ENCODE measurements at places on chromosomes 7 and 10. TPM values are rescaled to one million over a fixed set of nuclear protein-coding genes. Genes with fewer than 3 reads are reported as not detected.

GRCh38 chr7:108869070-108869469 is 299.4 kb downstream of the DNAJB9 start:
- no peak for DNase-seq

GRCh38 chr10:79274279-79275104 is 72.8 kb upstream of the PPIF start:
- no peak for DNase-seq

- no peak for DNase-seq
Observed at GRCh38 chr7:64795176-64795575, 948 bp downstream of the ZNF138 start.

DNA sequence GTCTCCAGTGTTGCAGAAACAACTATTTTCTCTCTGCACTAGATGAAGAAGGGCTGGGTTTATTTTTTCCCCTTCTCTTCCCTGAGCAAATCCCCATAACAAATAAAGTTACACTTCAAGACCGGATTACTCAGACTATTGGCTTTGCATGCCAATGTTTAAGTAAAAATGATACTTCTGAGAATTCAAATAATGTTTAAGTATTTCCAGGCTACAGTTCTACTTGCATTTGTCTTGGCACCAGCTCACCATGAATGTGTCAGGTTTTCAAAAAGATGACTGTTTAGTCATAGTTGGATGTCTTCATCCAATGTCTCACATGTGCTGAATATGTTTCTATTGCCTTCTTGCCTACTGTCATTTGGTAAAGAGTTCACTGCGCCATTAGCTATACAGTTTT is 912.6 kb downstream of the GATA3 start:
- DNase-seq = no peak

GRCh38 chr7:101465576-101466196 is 103.0 kb downstream of the COL26A1 start:
- DNase-seq = no peak

- DNase-seq = no peak
Observed at GRCh38 chr7:158803367-158803969, 25.8 kb downstream of the ESYT2 start.

DNA sequence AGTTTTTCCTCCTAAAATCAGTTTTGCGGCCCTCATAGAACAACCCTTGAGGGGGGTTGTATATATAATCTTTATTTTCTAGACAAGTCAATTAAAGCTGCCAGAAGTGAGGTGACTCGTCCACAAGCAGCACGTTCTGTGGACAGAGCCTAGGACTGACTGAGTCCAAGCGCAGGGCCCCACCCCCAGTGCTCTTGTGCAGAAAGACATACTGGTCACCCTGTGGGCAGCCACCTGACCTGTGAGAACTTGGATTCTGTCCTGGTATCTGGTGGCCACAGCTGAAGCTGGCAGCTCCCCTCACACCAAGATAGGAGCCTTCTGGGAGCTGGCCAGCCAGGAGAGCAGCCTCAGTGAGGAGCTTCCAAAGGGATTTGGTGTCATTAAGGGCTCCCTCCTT is 89.3 kb downstream of the GRK5 start:
- no peak for DNase-seq

The LIPJ gene
- not detected for total RNA-seq

The LRRC61 gene
- total RNA-seq = 24.9 TPM

DNA sequence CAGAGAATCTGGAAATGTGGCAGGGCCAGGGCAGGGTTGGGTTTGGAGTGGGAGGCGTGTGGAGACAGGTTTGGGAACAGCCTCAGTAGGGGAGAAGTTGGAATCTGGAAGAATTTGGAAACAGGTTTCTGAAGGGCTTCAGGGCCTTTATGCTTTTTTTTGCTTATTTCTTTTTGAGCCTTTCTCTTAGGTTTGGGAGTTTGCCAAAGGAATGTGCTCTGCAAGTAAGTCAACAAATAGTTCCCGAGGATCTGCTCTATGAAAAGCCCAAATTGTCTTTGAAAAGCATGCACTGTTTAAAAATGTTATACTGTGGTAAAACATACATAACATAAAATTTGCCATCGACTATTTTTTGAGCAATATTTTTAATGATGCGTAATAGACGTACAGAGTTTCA is 86.7 kb upstream of the ADRB1 start:
- no peak for DNase-seq

DNA sequence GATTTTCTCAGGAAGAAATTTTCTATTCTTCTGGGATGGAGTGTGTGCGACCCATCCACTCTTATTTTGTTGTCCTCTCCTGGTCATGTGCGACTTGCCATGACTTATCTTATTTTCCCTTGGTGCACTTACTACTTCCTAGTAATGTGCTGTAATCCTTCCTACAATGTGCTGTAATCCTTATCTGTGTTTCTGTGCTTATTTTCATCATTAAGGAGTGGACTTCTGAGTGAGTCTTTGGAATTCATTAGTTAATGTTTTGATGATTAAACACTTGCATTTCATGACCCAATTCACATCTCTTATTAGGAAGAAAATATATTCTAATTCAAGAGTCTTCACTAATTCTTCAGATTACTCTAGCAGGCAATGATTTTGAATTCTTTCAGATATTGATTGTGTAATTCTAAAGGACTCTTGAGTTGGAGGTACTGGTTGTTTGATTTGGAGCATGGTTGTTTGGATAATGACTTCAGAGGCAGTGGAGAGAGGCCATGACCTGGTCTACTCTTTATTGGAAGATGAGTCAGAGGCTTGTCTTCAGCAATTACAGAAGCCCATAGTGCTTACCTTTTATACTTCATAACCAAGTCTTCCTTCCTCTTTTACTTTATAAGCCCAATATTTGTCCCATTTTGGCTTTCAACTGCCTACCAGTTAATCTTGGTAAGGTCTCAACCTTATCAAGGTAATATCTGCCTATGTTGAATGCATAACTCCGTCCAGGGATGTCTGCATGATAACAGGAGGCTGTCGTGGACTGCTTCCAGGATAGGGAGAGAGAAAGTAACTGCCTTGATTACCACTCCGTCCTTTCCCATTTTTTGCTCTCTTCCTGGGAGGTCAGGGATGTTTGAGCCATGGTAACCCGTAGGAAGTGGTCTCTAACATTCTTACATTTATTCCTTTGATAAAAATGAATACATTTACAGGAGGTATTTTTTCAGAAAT is 278.3 kb upstream of the SP8 start:
- DNase-seq = no peak

DNA sequence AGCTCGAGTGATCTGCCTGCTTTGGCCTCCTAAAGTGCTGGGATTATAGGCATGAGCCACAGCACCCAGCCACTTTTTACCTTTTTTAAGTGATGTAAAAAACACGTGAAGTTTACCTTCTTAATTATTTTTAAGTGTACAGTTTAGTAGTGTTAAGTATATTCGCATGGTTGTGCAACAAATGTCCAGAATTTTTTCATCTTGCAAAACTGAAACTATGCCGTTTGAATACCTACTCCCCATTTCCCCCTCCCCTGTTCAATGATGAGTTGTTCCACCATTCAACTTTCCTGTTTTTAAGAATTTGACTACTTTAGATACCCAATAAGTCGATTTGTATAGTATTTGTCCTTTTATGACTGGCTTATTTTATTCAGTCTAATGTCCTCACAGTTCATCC is 10.9 kb downstream of the NRBF2 start:
- DNase-seq = no peak

The ADAMTS14 gene
- total RNA-seq = 0.21 TPM

GRCh38 chr10:122551450-122551849 is 9.1 kb upstream of the DMBT1 start:
- DNase-seq = no peak

- no peak for DNase-seq
Observed at GRCh38 chr7:67496589-67496988, 500.0 kb downstream of the TYW1 start.

- no peak for DNase-seq
Observed at GRCh38 chr7:67598469-67598868, 601.8 kb downstream of the TYW1 start.

The CPED1 gene
- total RNA-seq = not detected

- DNase-seq = peak; percentile 9
Observed at GRCh38 chr7:149598721-149599308, 101.2 kb upstream of the ZNF746 start.

GRCh38 chr7:19098510-19098909 is 18.9 kb downstream of the TWIST1 start:
- no peak for DNase-seq

DNA sequence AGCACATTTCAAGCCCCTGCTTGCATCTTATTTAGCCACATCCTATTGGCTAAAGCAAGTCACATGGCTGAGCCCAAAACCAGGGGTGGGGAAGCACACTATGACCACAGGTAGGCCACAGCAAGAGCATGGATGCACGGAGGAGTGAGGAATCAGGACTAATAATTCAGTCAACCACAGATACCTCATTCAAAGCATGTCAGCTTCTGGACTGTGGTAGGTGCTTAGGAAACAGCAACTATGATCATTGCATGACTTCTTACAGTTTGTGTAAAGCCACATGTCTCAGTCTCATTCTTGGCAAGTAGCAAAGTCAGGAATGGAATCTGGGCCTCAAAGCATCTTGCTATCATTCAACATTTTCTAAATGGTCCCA is 79.0 kb upstream of the EMX2 start:
- no peak for DNase-seq

DNA sequence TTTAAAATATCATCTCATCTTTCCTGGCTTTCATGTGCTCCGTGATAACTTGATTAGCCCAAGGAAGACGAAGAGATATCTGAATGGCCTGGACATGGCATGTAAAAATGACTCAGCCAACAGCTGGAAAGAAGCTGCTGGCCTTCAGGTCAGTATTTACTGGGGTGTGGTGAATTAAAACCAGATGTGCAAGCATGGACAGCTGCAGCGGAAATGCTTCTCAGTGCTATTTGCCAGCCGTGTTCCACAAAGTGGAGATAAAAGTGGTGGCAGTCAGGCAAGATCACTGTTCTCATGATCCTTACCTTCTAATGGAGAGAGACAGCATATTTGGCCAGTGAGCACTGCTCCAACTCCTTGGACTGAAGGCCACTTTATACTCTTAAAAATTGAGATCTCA is 203.1 kb upstream of the VSTM2A start:
- DNase-seq = no peak

DNA sequence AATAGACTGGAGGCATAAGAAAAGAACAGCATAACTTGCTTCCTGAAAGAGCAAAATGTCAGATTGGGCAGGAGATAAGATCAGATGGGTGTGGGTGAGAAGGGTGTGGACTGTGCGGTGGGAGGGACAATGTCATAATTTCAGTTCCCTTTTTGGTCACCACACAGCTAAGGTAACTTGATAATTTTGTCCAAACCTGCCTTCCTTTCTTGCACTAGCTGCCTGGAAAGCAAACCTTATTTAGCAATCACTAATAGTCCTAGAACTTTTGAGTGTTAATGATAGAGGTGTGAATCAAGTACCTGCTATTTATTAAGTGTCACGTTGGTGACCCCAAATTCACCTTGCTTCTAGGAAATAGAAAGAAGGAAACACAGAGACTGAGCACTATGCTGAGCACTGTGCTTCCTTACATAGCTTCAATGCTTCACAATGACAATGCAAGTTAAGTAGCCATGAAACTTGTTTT is 72.4 kb upstream of the SP4 start:
- DNase-seq = peak; percentile 69

DNA sequence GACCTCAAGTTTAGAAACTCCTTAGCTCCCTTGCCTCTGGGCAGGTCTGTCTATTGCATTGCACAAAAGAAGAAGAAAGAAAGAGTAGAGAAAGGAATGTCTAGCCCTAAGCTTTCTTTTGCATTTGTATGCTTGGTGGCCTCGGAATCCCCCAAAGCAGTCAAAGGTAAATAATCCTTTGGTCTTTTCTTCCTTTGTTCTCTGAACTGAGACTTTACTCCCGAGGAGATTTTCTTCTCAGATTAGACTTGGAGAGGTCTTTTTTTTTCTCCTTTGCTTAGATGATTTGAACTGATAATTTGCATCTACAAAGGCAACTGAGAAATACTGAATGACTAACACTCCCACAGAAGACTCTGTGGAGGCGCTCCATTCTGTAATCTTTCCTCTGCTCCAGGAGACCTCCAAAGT is 93.2 kb downstream of the AKR1D1 start:
- DNase-seq = no peak

The CYP26C1 gene
- not detected for total RNA-seq

DNA sequence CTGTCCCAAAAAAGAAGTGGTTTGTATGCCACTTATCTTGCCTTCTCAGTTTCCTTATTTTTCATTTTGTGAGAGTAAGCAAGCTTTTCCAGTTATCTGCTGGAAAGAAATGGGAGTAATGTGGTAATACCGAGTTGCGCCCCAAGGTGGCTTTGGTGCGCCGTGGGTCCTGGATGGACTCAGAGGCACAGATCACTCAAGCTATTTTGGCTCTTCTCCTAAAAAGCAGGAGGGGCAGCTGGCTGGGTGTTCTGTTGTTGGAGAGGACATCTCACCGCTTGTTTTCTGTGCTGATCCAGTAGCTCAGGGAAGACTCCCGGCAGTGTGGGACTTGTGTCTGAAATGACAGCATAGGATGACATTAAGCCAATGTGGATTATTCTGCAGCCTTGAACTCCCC is 16.4 kb downstream of the PRKRIP1 start:
- no peak for DNase-seq

The SORCS1 gene
- not detected for total RNA-seq

- no peak for DNase-seq
Observed at GRCh38 chr10:122740640-122741039, 41.0 kb upstream of the C10orf120 start.

DNA sequence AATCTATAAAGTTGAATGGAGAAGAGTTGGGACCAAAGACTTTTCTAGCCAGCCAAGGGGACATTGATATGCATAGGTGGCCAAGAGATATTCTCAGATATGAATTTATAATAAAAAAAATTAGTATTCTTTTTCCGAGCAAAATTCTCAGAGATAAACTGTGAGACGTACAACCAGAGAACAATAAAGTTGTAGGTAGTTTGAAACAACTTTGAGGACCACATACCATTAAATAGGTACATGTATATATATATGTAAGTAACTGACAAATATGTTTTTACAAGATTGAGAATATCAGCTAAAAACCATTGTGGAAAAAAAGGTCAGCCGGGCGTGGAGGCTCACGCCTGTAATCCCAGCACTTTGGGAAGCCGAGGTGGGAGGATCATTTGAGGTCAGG is 56.5 kb downstream of the EXOC4 start:
- no peak for DNase-seq

DNA sequence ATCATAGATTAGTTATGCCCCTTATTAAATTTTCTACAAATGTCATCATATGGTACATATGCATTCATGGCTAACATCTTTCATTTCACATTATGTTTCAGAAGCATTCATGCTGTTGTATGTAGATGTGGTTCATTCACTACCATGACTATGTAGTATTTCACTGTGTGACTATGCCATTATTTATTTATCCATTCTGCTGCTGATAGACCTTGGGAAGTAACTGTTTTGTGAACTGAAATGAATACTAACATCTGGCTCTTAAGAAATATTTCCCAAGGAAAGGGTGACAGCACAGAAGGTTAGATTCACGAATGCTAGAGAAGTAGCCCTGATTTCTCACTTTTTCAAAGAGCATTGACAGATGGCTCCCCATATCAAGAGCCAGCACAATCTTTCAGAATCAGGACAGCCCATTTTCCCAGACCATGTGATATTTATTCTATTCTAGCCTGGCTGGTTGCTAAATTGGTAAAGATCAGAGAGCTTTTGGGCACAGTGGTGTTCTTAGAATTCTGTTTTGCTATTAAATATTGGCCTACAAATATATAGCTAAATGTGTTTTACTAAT is 157.4 kb downstream of the DYNC1I1 start:
- no peak for DNase-seq

GRCh38 chr10:32317795-32318357 is 29.1 kb downstream of the EPC1 start:
- no peak for DNase-seq
